Ascending aorta (tissue), 2 donors: ENCODE measurements at places on chromosomes 11 and 22. TPM values are rescaled to one million over a fixed set of nuclear protein-coding genes. Genes with fewer than 3 reads are reported as not detected.

- DNase-seq = peak; percentile 34
Observed at GRCh38 chr11:1640076-1640946, 10.7 kb downstream of the KRTAP5-5 start.

GRCh38 chr11:127461241-127462064, 460.9 kb upstream of the KIRREL3 start:
- DNase-seq = no peak

DNA sequence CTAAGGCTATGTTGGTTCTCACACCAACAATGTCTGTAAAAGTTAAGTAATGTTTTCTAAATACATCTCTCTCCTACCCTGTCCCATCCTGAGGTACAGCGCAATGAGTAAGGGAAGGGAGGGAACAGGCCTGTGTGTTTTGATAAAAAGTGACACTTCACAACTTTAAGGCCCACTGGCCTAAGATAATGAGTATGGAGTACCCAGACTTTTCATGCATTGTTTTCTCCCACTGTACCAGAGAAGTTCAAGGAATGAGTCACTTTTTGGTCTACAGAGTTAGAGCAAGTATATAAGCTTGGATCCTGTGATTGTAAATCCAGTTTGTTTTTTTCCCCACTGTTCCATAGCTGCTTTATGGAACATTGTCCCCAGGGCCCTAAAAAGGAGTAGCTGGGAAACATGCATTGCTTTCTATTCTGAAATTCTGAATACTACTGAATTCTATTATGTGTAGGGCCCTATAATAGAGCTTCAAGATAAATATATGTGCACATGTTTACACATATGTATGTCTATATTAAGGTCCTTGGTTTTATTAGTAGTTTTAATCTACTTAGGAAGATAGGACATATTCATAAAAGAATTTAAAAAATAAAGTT, 29.8 kb downstream of the KCNE3 start:
- no peak for DNase-seq

DNA sequence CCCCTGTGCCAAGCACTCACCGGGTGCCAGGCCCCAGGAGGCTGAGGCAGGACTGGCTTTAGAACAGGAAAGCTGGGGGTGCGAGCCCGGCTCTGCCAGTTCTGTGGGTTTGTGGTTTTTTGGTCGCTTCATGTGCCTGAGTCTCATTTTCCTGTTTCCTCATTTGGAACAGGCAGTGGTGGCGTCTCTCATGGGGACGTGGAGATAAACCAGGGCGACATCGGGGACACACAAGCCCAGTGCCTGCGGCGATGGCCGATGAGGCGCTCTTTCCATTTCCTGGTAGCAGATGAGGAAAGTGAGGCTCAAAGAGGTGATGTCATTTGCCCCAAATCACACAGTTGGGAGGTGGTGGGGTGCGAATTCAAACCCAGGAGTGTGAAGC, 20.8 kb upstream of the CHKA start:
- no peak for DNase-seq

DNA sequence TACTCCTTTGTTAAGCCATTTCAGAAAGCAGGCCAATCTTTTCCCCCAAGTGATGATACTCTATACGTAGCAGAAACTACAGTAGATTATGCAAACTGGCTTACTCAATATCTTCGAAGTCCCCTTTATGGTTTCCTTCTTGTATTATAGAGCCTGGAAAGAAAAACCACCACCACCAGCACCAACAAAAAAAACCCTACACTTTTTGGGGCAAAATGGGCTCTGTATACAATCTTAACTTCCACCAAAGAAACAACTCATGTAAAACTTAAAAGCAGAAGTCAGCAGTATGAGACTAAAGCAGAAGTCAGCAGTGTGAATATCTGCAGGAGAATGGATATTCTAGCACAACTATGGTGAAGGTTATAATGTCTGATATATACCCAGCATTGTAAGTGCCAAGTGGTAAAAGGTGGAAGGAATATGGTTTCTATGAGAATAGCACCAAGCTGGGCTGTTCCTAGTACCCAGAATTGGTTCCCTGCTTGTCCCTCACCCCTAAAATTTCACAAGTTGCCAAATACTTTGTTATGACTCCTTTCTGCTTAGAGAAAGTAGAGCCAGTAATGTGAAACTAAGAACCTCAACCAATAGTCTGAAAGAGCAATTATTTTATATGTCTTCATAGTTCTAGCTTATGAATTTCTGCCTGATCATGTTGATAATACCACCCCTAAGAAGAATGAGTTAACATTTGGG, 252.1 kb downstream of the SBF2 start:
- no peak for DNase-seq

DNA sequence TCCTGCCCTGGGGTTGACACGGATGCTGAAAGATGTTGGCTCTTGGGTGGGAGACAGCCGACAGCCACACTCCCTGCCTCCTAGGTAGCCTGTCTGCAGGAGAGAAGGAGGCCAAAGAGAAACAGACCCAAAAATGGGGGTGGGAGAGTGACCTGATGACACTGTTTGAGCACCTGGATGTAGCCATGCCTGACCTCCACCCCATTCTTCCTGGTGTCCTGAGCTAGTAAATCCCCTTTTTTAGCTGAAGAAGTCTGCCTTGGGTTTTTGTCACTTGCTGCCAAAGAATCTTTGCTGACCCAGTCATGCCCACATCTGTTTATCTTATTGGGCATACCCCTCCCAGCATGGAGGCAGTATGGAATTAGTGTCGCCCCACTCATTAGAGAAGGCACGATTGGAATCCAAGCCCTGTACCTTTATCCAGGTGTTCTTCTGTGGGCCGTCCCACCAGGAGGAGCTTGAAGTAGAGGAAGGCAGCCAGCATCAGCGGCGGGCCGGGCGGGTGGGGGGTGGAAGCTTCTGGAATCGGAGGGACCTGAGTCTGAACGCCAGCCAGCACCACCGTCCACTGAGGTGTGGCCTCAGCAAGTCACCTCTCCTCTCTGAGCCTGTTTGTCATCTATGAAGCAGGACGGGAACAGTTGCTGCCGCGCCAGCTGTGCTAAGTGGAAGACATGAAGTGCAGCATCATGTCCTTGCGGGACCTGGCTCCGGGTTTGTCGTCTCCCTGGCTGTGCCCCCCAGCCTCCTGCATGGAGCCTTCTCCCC, 37.8 kb downstream of the IGHMBP2 start:
- DNase-seq = peak; percentile 83

The OSM gene
- total RNA-seq = not detected

The KCNJ1 gene
- not detected for total RNA-seq

GRCh38 chr11:109061394-109061793, 360.6 kb upstream of the C11orf87 start:
- DNase-seq = no peak

- no peak for DNase-seq
Observed at GRCh38 chr11:47915783-47916182, 64.6 kb upstream of the PTPRJ start.

GRCh38 chr11:32033067-32033466, 57.8 kb upstream of the RCN1 start:
- no peak for DNase-seq

The RFPL3 gene
- total RNA-seq = not detected

The RIN1 gene
- total RNA-seq = 28.5 TPM

- DNase-seq = no peak
Observed at GRCh38 chr11:103953797-103954486, 82.5 kb upstream of the DDI1 start.

DNA sequence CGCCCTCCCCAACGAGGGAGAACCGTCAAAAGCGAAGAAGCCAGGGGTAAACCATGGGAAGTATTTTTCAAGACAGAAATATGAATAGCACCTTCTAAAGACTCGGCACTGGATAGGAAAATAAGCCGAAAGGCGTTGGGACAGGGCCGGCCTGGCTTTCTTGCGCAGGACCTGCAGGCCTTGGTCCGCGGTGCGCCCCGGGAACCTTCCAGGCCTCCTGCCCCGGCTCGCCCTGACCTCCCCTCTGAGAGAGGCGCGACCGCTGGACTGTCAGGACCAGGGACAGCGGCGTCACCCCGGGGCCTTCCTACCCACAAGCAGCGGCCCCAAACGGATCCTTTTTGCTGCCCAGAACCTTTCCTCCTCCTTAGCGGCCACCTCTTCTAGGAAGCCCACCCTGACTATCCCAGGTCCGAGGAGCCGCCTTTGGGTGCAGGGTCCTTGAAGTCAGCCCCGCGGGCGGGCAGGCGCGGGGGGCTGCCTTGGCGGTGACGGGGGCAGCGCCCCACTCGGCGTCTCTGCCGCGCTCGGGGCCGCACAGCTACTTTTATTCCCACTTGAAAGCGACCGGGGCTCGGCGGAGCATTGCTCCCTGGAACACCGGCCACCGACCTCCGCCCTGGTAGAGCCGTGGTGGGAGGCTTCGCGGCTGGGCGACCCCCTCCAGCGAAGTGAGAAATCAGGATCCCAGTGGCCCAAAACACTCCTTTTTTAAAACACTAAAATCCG, 650 bp upstream of the MAPK11 start:
- no peak for DNase-seq

GRCh38 chr11:116454951-116455350, 317.8 kb downstream of the BUD13 start:
- no peak for DNase-seq

GRCh38 chr11:19880088-19880345, 167.4 kb downstream of the NAV2 start:
- DNase-seq = no peak

GRCh38 chr22:28369854-28370253, 309.8 kb downstream of the TTC28 start:
- DNase-seq = no peak

The OR8D4 gene
- total RNA-seq = not detected

The MISFA gene
- not detected for total RNA-seq

- DNase-seq = no peak
Observed at GRCh38 chr11:34155057-34155756, 49.8 kb downstream of the NAT10 start.

DNA sequence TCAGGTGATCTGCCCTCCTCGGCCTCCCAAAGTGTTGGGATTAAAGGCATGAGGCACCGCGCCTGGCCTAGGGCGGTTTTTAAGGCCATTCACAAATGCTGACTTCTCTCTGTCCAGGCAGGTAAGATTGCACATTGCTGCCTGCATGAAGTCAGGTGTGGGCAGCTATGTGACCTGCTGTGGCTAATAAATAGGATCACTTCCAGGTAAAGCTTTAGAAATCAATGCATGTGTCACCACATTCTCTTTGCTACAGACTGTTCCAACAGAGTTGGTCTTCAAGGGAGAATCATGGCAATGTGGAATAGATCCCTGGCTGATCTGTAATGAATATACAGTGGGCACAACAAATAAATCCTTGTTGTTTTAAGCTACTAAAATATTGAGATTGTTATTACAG, 260.3 kb upstream of the PITPNB start:
- DNase-seq = no peak

DNA sequence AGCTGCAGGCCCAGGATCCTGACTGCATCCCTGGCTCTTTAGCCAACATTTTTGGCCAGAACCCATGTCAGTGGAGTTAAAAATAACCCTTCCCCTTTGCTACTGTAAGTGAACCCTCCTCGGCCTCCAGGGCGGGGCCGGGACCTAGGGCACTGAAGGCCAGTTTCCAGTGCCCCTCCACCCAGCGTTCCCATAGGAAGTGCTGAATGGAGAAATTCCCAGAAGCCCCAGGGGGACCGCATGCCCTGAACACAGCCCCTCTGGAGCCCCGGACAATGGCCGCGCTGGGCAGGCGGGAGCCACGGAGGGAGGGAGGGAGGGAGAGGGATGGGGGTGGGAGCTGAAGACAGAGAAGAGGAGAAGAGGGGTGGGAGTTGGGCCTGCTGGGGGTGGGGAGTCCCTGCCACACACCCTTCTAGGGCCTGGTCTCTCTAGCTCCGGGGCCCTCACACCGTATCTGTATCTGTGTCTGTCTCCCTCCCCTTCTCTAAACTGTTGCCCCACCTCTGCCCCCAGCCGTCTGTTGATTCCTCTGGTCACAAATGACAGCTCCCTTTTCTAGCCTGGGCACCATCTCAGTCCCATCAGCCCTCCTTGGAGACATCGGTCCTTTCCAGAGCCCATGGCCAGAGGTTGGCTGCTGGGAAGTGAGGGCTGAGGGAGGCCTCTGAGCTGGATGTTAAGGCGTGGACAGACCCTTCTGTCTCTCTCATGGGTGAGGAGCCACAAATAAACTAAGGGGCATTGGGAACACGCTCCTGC, 10.9 kb downstream of the PDGFB start:
- no peak for DNase-seq

- DNase-seq = no peak
Observed at GRCh38 chr11:64251016-64251752, at the start of gene PLCB3. PLCB3 (plus strand) TSS chr11:64251530; CDS start chr11:64251650, 120 bp downstream.

The RIBC2 gene
- not detected for total RNA-seq

GRCh38 chr11:120186774-120187591, 23.8 kb upstream of the OAF start:
- peak; percentile 48 for DNase-seq

The OR5J2 gene
- total RNA-seq = not detected
